ENCODE measurements at places on chromosomes 7 and 10.

DNA sequence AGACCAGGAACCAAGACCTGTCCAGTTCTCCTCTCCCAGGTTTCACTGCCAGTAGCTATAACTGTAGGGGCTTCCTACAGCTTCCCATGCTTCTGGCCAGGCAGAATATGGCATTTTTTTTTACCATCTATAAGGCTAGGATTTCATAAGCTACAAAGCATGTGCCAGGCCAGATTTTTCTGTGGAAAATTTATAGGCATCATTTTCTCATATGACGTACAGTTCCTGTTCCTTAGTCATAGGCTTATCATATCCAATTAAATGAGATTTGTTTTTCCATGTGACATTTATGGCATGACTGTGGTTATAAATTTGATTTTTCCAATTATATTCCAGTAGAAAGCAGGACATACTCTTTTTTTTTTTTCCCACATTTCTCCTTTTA lies 208.6 kb upstream of the NPY start:
- no peak for DNase-seq

DNA sequence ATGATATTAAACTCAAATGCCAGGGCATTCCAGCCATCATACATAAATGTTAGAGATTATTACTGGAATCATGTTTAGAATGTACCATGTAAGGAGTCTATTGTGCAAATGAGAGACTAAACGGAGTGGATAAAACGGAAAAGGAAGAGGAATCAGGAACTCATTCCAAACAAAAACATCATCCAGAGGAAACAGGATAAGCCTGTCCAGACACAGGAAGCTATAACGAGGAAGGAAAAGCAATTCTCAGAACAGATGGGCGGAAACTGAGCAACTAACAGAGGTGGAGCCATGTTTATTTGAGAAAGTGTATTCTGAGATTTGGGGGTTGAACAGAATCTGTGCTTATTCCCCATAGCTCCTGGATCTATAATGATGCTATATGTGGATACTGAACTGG lies 52.3 kb upstream of the TRIM24 start:
- DNase-seq, result no peak

DNA sequence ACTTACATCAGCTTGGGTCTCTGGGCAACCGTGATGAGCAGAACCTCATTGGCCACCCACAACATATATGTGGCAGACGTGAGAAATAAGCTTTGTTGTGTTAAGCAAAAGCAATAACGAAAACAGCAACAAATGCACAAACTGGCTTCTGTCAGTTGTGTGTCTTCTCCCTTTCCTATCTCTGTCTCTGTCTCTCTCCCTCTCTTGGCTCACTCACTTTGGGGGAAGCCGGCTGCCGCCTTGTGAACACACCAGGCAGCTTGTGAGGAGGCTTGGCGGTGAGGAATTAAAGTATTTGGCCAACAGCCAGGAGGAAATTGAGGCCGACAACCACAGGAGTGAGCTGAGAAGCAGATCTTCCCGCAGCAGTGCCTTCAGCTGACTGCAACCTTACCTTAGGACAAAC lies 21.9 kb upstream of the CDCA7L start:
- DNase-seq, result no peak

GRCh38 chr7:2197436-2198155 lies 35.1 kb downstream of the MAD1L1 start:
- no peak for DNase-seq

DNA sequence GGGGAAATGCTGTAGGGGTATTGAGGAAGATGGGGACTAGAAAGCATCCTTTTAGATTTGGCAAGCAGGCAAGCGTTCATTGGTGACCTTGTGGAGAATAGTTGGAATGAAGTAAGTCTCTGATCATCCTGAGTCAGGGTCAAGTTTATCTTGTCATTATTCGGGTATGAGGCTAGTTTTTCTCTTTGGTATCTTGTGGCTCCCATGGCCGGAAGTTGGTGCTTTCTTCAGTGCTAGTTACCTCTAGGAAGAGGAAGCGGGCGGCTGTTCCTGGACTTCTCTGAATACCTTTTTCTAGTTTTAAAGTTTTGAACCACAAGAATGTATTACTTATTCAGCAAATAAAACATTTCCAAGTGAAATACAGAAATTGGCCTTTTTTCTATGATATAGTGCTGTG lies 9.2 kb downstream of the CREM start:
- DNase-seq, result no peak

Measured in NCI-H2081 (cell line).